ENCODE measurements at places on chromosomes 4 and X. TPM values are rescaled to one million over a fixed set of nuclear protein-coding genes. Genes with fewer than 3 reads are reported as not detected.

- no peaks in the 10 kb centered on the region for H3K36me3 ChIP-seq
- H3K4me3 ChIP-seq: no peak overlapping the region
- no peak overlapping the region for H3K27ac ChIP-seq
- H3K27me3 ChIP-seq: no peaks in the 10 kb centered on the region
- no peaks in the 10 kb centered on the region for H3K4me1 ChIP-seq
Measured at GRCh38 chr4:164847967-164848649, 28.9 kb upstream of the APELA start.

GRCh38 chr4:184199780-184200179 lies 17.9 kb downstream of the ENPP6 start:
- peaks cover 2% of the 10 kb centered on the region for H3K27me3 ChIP-seq
- H3K36me3 ChIP-seq: no peaks in the 10 kb centered on the region
- H3K4me1 ChIP-seq: no peaks in the 10 kb centered on the region
- H3K4me3 ChIP-seq: no peak overlapping the region
- DNase-seq: no peak

DNA sequence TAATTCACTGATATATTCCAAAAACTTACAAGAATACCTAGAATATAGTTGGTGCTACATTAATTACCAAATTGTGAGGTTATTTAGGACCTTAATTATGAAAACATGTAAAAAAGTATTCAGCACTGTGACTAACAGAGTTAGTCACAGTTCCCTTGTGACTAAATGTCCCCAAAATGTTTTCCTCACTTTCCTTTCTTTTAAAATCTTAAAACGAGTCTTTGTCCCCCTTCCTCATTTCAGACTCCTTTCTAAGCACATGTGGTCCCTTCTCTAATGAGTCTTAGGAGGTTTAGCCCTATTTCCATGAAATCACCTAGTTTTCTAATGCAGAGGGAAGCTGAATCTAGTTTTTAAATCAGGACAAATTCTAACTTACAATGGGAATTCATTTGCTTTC lies 175.0 kb downstream of the PPP3CA start:
- H3K4me3 ChIP-seq: no peak overlapping the region
- no peaks in the 10 kb centered on the region for H3K27me3 ChIP-seq
- H3K4me1 ChIP-seq: peaks cover 50% of the 10 kb centered on the region
- no peak for DNase-seq

EVC gene
- not detected for polyA plus RNA-seq

- no peaks in the 10 kb centered on the region for H3K36me3 ChIP-seq
- no peaks in the 10 kb centered on the region for H3K4me1 ChIP-seq
- no peak overlapping the region for H3K27ac ChIP-seq
- no peaks in the 10 kb centered on the region for H3K27me3 ChIP-seq
- no peak overlapping the region for H3K4me3 ChIP-seq
Measured at GRCh38 chr4:72893354-72894066, 176.0 kb downstream of the COX18 start.

LDOC1 gene
- 34.0 TPM for polyA plus RNA-seq

USP17L25 gene
- not detected for polyA plus RNA-seq

DNA sequence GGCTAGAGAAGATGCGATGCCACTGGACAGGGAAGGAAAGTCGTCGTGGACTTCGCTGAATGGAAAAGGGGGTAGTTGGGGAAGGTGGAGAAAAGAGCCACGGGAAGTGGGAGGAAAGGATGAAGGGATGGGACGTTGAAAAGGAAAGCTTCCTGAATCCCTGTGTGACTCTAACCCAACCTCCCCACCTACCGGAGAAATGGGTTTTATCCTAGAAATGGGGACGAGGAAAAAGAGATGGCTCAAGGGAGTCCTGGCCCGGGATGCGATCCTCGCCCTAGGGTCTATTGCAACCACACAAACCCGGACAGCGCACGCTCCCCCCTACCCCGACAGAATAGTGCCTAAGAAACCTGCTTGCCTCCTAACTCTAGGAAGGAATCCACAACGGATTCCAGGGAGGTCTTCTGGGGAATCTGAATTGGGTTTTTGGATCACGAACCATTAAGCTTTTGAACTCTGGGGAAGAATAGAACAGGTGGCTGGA lies 738 bp upstream of the TSPAN5 start:
- peak overlapping the region; percentile 77 for H3K4me3 ChIP-seq
- H3K4me1 ChIP-seq: peaks cover 49% of the 10 kb centered on the region
- peaks cover 2% of the 10 kb centered on the region for H3K27me3 ChIP-seq
- no peak for DNase-seq
- peak overlapping the region; percentile 12 for H3K27ac ChIP-seq

RHOXF2B gene
- polyA plus RNA-seq: not detected

Data from immature natural killer cell (primary cell).